RWPE2 (cell line): ENCODE measurements at places on chromosomes 11 and 22.
A peak's percentile ranks its signal among the peaks of the same experiment; 100 is the strongest.

GRCh38 chr11:19442554-19442910 is 201.8 kb upstream of the E2F8 start:
- no peak for DNase-seq

DNA sequence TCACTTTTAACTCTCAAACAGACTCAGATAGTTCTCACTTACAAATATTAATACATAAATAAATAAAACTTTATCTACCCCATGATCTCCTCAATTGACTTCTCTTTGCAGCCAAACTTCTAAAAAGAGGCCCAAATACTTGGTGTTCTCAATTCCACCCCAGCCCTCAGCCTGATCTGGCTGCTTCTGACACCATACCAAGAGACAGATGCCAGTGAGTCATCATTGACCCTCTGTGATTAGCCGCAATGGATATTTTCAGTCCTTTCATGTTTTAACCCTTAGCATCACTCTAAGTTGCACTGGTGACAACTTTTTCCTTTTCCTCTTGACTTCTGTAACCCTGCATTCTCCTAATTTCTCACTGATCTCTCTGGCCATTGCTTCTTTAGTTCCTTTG is 184.1 kb upstream of the ARHGAP20 start:
- DNase-seq = no peak

DNA sequence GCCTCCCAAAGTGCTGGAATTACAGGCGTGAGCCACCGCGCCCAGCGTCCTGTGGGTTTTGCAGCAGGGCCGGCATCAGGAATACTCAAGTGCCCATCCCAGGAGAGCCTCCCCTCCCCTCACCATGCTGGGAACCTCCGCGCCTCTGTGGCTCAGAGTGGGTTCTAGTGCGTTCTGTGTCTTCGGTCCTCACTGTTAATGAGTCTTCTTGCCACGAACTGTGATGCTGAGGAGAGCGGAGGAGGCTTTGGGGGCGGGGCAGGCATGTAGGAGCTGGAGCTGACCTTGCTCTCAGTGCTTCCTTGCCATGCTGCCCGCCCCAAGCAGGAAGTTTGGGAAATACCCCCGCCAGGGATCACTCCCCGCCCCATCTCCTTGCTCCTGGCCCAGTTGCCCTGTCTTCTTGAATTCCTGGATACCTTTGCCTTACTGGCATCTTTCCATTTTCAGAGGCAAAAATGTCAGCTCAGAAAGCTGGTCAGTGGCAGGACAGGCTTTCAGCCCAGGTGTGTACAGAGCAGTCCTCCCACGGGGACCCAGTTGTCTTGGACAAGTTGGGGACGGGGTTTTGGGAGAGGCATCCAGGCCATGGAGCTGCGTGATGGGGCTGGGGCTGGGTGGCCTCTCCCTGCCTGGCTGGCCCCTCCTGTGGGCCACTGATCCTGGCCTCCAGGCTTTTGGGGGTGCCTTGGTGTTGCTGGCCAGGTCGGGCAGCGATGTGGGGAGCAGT is 5.1 kb downstream of the GRAMD4 start:
- DNase-seq = no peak

DNA sequence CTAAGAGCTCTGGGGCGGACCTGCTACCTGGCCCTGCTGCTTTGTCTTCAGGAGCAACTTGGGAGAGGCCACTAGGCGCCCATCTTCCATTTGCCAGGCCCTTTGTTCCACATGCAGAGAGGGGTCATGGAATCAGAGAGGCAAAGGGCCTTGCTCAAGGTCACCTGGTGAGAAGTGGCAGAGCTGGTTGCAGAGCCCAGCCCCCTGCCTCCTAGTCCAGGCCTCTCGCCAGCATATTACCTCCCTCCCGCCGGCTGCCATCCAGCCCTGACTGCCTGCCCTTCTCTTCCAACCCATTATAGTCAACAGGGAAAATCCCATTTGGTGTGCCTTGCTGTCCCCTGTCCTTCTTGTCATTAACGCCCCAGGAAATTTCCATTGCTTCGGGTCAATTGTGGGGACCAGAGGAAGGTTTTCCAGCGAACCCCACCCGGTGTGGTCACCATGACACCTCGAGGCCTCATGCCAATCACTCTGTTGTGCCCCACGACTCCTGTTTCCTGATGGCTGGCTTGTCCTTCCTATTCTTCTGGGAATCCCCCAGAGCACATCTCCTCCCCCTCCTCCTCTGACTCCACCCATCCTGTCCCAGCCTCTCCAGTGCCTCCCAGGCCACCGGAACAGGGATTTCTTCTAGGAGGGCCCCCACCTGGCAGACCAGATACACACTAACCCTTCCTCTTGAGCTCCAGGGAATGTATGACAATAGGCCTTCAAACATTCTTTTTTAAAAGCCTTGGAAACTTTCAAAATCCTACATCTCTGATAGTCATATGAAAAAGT is 77.0 kb downstream of the NECTIN1 start:
- DNase-seq = no peak

DNA sequence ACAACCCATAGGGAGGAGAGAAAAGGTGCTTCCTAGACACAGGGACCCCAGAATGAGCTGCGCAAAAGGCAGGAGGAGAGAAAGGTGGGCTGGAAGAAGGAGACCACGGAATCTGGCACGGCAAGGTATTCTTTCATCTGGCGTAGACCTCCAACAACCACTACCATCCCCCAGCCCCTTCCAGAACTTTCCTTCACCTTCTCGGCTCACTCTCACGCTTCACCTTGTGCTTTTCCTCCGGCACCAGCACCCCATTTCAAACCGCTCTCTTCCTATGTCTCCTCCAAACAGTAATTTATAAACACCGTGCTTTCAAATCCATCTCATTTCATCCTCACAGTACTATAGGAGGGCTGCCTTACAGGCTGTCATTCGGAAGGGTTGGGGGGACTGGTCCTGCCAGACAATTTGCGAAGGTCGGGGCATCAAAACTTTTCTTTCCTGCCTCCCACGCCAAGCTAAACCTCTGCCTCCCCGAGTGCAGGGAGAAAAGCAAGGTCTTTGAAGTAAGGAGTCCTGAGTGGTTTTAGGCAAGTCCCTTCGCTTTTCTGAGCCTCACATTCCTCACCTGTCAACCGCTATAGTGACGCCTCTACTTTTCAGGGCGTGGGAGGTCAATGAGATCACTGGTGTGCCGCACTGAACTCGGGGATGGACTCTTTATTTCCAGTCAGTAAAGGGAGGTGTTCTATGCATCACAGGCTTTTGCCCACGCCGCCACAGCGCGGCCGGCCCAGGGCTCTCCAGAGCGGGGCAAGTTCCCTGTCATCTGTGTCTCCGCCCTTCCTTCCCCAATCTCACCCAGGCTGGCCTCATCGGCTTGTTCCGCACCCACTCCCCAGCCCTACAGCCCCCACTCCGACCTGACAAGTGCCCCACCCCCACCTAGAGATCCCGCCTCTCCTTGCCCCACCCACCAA is 800 bp downstream of the KCTD21 start:
- DNase-seq = peak; percentile 12

- no peak for DNase-seq
These were observed 743.5 kb downstream of the BRD1 start for GRCh38 chr22:49084206-49084605.
